Activated CD8-positive, alpha-beta memory T cell treated with anti-CD3 and anti-CD28 coated beads for 1 hour (primary cell): ENCODE measurements at places on chromosomes 2 and 18.

DNA sequence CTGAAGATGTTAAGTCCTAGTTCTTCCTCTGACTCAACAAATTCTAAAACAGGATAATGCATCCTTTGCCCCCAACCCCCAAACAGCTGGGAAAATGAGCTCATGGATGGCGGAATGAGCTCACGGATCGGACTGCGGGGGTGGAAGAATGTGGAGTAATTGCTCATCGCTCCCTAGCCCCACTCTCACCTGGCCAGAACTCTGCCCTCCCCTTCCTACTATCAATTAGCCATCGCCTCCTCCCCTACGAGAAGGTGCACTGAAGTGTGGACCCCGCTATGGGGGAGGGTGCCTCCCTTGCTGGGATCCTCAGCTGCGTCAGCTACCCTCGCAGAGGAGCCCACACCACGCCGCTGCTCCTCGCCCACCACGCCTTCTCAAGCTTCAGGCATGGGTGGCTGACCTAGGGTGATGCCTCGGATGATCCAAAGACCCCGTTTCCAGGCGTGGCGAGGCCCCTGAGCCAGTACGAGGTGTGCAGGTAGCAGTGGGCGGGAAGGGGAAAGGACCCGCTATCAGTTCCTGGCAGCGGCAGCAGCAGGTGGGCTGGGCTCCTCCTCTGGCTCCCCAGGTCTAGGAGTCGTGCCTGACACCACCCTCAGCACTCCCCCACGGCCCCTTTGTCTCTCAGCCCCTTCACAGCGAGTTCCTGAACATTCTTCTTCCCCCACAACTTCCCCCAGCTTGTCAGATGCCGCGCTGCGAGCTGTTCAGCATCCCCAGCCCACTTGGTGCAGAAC lies 82.1 kb upstream of the POMC start:
- DNase-seq: no peak

GRCh38 chr18:26960911-26961310 lies 95.4 kb upstream of the AQP4 start:
- DNase-seq: no peak

DNA sequence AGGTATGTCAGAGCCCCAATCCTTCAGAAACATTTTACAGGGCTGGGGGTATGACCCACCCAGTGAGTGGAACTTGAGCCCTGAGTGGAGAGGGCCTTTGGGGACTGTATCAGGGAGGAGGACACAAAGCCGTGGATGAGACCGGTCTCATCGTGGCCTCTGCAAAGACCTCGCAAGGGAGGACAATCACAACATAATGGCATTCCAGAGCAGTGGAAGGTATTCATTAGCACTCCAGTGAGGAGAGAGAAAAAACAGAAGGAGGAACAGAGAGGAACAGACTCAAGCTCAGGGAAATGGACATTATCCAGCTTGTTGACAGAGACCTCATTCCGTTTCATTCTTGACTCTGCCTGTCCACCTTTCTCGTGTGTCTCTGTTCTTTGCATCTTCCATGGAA lies 38.8 kb upstream of the CTAGE1 start:
- no peak for DNase-seq

DNA sequence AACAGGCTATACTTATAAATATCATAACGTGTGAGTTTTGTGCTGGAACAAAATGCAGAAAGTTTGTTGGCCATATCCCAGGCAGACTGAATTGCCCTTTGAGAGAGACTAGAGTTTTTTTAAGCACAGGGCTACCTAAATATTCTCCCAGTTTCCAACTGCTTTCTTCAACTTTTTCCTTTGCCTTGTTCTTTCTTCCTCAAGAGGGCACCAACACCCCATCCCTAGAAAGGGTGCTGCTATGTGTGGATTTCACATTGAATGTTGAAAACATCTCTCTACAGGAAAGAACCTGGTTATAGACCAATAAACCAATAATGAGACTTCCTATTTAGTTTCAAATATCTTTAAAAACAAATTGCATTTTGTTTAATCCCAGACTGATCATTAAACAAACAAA lies 87.9 kb downstream of the ICOS start:
- no peak for DNase-seq

GRCh38 chr2:134564549-134564948 lies 154.3 kb downstream of the TMEM163 start:
- no peak for DNase-seq

- DNase-seq: no peak
Measured at GRCh38 chr18:47985866-47986265, 55.4 kb upstream of the SMAD2 start.

GRCh38 chr2:226981791-226982326 lies 146.0 kb downstream of the RHBDD1 start:
- DNase-seq: no peak

GRCh38 chr2:46837704-46838103 lies 77.9 kb downstream of the MCFD2 start:
- DNase-seq: no peak

- DNase-seq: no peak
Measured at GRCh38 chr2:19038071-19039015, 320.1 kb downstream of the OSR1 start.
